ENCODE measurements at places on chromosomes 2 and 18.

GRCh38 chr2:131126436-131126835 lies 21.3 kb downstream of the PLEKHB2 start:
- DNase-seq, result no peak

DNA sequence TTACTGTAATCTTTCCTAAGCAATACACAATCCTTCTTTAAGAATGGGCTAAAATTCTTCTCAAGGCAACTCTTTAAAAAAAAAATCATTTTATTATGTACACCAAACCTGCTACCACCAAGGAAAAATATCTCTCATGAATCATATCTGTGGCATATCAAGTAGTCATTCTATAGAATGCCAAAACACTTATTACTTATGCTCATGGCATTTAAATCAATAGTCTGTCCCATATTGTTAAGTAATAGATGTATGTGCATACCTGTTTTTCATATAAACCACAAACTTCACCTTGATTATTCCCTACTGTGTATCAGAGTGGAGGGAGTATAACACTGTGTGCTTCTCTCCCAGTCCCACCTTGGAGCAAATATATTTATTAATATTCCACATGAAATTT lies 95.8 kb upstream of the SETBP1 start:
- DNase-seq, result no peak

GRCh38 chr2:214261683-214262082 lies 149.2 kb upstream of the VWC2L start:
- DNase-seq, result no peak

- DNase-seq, result no peak
Measured at GRCh38 chr2:51697095-51697494, 665.2 kb upstream of the NRXN1 start.

DNA sequence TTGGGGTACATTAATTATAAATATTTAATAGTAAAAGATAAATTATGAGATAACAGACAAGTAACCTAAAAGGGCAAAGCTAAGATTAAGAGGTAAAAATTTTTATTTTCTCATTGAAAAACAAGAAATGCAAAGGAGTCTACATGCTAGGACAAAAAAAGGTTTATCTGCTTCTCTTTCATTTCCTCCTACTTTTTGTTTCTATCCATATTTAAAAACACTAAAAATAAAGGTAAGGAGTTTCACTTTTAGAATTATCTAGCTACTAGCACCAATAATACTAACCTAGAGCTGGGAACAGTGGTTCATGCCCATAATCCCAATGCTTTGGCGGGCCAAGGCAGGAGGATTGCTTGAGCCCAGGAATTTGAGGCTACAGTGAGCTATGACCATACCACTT lies 1551.7 kb upstream of the SLC39A10 start:
- no peak for DNase-seq

DNA sequence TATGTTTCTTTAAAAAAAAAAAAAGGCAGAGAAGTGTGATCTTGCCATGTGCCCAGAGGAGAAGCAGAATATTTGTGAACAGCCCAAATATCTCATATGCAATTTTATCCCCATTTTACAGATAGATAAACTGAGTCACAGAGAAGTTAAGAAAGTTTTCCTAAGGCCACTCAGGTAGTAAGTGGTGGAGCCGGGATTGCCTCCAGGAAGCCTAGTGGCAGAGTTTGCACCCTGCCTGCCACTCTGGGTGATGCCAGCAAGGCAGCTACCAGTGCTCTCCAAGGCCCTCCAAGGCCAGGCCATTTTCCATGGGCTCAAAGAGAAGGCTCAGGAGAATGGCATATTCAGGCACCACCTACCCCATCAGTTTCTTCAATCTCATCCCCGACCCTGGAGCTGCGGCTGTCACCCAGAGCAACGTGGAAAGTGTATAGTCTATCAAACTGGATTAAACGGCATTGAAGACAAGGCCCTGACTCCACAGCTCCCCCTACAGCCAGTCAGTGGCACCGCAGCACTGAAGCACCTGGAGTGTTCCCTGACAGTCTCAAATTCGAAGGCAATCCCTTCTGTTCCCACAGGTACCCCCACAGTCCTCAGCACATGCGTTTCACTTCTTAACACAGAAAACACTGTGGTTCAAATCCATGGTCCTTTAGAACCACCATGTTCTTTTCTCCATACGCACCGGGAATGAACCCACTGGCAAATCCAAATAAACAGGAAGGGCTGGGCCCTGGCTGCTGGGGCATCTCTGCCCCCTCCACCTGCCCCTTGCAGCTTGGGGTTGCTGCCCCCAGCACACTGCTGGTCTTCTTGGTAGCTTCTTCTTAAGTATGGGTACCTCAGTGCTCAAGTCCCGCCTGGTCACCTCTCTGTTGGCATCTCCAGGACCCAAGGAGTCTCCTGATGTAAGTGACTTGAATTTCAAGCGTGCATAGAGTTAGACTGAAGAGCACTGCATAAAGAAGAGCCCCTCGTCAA lies 175.3 kb downstream of the INHBB start:
- DNase-seq, result peak; percentile 10

- no peak for DNase-seq
Measured at GRCh38 chr2:45627911-45628310, 16.8 kb upstream of the SRBD1 start.

Measured in NCI-H1417 (cell line).